ENCODE measurements at places on chromosomes 4 and X.

DNA sequence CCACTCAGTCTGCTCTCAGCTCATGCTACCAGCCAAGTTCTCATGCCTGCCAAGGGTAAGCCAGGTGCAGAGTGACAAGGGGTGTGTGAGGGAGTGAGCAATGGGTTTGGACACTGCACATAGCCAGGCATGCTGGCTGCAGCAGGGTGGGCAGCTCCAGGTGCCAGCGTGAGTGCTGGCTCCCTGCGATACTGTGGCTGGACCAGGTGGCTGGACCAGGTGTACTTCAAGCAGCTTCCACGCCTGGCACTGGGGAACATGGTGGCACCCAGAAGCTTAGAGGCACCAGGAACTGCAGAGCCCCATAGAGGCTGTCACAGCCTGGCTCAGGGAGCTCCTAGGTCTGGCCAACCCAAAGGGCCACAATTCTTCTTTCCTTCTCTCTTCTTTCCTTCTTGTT is 234.9 kb upstream of the GIMD1 start:
- no peak for DNase-seq

DNA sequence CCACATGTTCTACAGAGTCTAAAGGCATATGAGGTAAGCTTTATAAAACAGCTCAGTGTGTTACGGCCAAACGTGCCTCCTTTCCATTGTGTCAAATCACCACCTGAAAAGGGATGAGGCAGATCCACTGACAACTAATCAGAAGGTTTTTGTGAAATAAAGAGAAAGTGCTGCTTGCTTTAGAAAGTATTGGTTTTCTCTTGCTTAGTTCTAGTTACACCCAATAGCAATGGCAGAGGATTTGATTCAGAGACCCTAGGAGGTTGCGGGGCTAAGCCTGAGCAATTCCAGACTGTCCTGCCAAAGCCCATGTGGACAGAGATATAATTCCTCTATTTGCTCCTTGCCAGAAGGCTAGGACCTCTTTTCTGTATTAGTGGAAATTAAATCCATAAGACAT is 125.5 kb downstream of the SPRY1 start:
- DNase-seq = no peak

GRCh38 chrX:81259020-81259713 is 57.3 kb downstream of the SH3BGRL start:
- no peak for DNase-seq

DNA sequence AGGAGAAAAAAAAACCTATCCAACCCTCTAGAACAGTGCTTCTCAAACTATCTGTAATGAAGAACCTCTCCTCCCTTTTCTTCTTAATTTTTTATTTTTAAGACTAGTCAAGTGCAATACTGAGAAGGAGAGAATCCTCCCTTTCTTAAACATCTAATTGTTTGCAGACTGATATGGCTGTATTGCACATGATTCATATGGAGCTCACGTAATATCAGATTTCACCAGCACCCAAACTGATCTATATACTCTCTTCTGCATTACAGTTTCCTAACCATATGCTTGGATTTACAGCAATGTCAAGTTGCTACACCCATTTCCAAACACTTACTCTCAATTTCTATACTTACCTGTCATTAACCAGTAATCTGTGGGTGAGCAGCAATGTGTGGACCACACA is 9.5 kb downstream of the PRMT9 start:
- DNase-seq = no peak
